Spinal cord (tissue), 10 donors: ENCODE measurements at places on chromosomes 1 and 21. TPM values are rescaled to one million over a fixed set of nuclear protein-coding genes. Genes with fewer than 3 reads are reported as not detected.

- DNase-seq, result no peak
Measured at GRCh38 chr1:154937988-154938386, 1.5 kb upstream of the PMVK start.

DNA sequence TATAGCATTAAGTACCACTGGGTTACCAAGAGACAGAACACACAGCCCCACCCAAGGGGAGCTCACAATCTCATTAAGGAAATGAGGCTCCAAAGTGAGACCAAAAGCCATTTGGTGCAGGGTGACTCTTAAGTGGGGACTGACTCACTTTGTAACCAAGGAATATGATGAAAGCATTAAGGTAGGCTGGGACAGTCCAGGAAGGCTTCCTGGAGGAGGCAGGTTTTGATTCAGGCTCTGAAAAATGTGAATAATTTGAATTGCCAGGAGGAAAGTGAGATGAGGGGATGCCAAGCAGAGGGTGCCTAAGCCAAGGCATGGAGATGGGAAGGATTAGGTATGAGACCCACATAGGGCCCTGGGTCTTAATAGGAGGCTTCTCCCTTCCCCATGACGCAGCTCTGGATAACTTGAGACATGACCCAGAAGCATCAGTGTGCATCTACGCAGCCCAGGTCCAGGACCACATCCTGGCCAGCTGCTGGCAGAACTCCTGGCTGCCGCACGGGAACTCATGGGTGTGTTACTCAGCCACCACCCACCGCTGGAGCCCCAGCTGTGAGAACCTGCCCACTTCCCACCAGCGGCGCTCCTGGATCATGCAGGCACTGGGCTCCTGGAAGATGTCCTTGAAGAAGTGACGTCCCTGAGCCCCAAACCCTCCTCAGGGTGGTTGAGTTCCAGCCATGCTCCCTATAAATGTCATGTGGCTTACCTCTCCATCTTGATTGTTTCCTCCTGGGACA lies 5.9 kb upstream of the TTC4 start:
- no peak for DNase-seq

GRCh38 chr1:185670187-185670627 lies 64.0 kb upstream of the HMCN1 start:
- DNase-seq, result peak; percentile 83

DNA sequence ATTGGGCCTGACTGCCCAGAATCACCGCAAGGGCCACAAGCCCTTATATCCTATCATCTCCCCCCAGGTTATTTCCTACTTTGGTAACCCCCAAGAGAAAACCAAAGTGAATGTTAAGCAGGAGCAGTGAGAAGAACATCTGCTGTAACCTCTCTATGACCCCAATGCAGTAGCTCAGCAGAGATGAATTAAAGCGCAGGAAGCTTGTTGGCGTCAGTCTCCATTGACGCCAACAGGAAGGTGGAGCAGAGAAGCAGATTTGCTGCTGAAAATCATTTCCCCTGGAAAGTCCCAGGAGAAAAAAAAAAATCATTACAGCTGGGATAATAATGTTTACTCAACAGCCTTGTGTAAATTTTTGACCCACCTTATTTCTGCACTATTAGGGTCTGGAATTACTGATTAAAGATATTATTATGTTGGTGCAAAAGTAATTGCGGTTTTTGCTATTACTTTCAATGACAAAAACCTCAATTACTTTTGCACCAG lies 33.2 kb upstream of the FAM163A start:
- no peak for DNase-seq

DNA sequence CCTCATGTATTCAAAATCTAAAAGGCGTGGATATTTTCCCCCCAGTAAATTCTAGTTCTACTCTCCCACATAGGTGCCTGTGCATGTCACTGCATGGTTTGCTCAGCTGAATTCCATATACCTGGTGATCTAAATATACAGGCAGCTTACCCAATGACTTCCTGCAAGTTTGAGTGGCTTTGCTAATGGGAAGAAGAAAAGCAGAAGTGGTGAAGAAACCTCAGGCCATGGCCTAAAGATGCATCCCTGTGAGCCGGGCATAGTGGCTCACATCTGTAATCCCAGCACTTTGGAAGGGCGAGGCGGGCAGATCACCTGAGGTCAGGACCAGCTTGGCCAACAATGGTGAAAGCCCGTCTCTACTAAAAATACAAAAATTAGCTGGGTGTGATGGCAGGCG lies 11.5 kb downstream of the SLC44A3 start:
- DNase-seq, result no peak

- no peak for DNase-seq
Measured at GRCh38 chr1:209652121-209652735, at the start of gene LAMB3. TSS of gene LAMB3 (minus strand) at chr1:209652425. CDS start at chr1:209650944, 1,481 bp downstream.

- no peak for DNase-seq
Measured at GRCh38 chr1:91916811-91917460, 31.0 kb upstream of the TGFBR3 start.

DNA sequence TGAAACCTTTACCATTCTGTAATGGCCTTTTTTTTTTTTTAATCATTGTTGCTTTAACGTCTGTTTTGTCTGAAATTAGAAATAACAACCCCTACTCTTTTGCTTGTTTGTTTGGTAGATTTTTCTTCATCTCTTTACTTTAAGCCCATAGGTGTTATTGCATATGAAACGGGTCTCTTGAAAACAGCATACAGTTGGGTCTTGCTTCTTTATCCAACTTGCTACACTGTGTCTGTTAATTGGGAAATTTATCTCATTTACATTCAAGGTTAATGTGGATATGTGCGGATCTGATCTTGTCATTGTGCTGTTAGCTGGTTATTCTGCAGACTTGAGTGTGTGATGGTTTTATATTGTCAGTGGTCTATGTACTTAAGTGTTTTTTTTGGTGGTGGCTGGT lies 78.9 kb upstream of the COP1 start:
- no peak for DNase-seq

The SPRR3 gene
- not detected for total RNA-seq

DNA sequence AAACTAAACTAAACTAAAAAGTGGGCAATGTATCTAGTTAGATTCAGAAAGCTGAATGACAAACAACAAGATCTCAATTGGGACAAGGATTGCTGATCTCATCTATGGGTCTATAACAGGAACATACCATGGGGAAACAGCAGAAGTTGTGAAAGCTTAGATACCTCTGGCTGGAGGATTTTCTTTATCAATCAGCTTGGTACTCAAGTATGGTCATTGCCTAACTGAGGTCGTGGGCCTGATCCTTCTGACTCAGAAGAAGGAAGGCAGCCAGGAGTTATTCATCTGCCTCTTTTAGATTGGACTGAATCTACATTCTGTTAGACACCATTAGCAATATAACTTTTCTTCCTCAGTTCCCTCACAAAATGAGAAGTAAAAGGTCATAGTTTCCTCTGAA lies 39.7 kb downstream of the DNTTIP2 start:
- DNase-seq, result no peak

- no peak for DNase-seq
Measured at GRCh38 chr1:222588135-222588534, 1.6 kb downstream of the TAF1A start.

GRCh38 chr1:197444755-197445154 lies 176.7 kb downstream of the CRB1 start:
- DNase-seq, result no peak

- DNase-seq, result no peak
Measured at GRCh38 chr1:28905921-28906666, 8.3 kb upstream of the EPB41 start.

- DNase-seq, result no peak
Measured at GRCh38 chr1:231972111-231972445, 345.5 kb downstream of the DISC1 start.
